Naive thymus-derived CD8-positive, alpha-beta T cell (primary cell): ENCODE measurements at places on chromosomes 12 and 14. TPM values are rescaled to one million over a fixed set of nuclear protein-coding genes. Genes with fewer than 3 reads are reported as not detected.

GRCh38 chr14:88503754-88504406 is 50.9 kb downstream of the PTPN21 start:
- no peak for DNase-seq
- H3K4me1 ChIP-seq = peaks cover 3% of the 10 kb centered on the region
- no peaks in the 10 kb centered on the region for H3K36me3 ChIP-seq
- H3K27ac ChIP-seq = no peak overlapping the region

DNA sequence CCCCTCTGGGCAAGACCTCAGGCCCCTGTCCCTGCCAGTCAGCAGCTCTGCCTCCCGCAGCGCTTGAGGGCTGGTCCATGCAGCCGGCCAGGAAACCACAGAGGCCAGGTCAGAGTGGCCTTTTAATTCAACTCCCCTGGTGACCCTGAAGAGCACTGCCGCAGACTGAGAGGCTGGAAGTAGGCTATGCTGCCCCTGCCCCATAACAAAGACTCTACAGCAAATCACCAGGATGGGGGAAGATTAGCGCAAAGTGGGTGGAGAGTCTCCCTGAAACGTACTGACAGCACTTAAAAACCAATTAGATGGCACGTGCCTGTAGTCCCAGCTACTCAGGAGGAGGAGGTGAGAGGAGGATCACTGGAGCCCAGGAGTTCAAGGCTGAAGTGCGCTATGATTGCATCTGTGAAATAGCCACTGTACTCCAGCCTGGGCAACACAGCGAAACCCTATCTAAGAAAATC is 70.5 kb downstream of the ITPK1 start:
- H3K4me3 ChIP-seq = no peak overlapping the region
- H3K27ac ChIP-seq = peak overlapping the region; percentile 85
- no peaks in the 10 kb centered on the region for H3K27me3 ChIP-seq
- no peak for DNase-seq
- peaks cover 44% of the 10 kb centered on the region for H3K4me1 ChIP-seq
- H3K36me3 ChIP-seq = peaks cover 10% of the 10 kb centered on the region

- no peaks in the 10 kb centered on the region for H3K36me3 ChIP-seq
- no peak overlapping the region for H3K27ac ChIP-seq
- H3K4me3 ChIP-seq = no peak overlapping the region
- no peaks in the 10 kb centered on the region for H3K27me3 ChIP-seq
- DNase-seq = no peak
These were observed 584.5 kb downstream of the SLC16A7 start for GRCh38 chr12:60180298-60180697.

CMTM5 gene
- not detected for polyA plus RNA-seq

DENND5B gene
- not detected for polyA plus RNA-seq

GON7 gene
- polyA plus RNA-seq = 9.5 TPM

DNA sequence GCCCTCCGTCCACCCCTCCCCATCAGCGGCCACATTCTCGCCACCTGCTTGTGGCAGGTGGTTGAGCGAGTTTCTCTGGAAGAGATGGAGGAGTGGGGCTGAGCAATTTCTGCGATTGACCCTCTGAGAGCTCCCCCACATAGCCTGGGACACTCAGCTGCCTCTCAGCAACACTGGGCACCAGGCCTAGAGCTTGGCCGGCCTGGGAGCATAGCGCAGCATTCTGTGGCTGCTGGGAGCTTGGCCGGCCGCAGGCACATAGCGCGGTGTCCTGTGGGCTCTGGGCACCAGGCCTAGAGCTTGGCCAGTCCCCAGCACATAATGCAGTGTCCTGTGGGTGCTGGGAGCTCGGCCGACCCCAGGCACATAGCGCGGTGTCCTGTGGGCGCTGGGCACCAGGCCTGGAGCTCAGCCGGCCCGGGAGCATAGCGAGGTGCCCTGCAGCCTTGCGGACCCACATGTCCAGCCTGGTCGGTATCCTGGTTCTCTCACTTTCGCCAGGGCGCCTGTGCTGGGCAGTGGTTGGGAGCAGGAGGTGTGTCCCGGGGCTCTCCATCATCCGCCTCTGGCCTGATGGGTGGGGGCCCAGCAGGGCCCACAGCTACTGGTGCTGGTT is 43.8 kb downstream of the LRCOL1 start:
- no peak overlapping the region for H3K4me3 ChIP-seq
- H3K4me1 ChIP-seq = peaks cover 3% of the 10 kb centered on the region
- H3K36me3 ChIP-seq = no peaks in the 10 kb centered on the region
- H3K27ac ChIP-seq = no peak overlapping the region

CCDC60 gene
- polyA plus RNA-seq = not detected

RNASE9 gene
- not detected for polyA plus RNA-seq

DNA sequence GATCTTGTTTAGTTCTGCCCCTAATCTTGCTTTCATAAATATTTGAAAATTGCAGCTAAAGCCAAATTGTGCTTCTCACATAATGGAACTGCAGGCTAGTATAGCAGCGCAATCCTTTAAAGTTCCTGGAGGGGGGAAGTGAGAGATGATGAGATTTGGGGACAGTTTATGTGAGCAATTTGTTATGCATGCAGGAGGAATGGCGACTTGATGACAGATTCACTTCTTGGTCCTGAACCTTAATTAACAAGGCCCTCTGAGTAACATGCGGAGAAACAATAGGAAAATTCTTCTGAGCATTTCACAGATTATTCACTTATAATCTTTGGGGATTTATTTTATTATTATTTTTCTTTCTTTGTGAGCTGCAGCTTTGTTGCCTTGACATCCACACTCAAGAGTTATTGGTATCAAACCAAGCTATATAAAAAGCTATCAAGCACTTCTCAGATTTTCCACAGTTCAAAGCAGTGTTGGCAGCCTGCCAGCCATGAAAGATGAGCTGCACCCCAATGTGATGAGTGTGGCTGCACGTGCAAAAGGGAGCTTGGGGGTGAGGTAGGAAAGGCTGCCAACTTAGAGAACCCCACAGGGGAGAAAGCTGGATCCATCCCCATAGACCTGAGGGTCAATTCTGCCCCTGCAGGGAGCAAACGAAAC is 1662.2 kb upstream of the FLRT2 start:
- DNase-seq = no peak
- no peaks in the 10 kb centered on the region for H3K27me3 ChIP-seq
- no peak overlapping the region for H3K4me3 ChIP-seq
- H3K4me1 ChIP-seq = no peaks in the 10 kb centered on the region
- no peak overlapping the region for H3K27ac ChIP-seq
- H3K36me3 ChIP-seq = no peaks in the 10 kb centered on the region

DNA sequence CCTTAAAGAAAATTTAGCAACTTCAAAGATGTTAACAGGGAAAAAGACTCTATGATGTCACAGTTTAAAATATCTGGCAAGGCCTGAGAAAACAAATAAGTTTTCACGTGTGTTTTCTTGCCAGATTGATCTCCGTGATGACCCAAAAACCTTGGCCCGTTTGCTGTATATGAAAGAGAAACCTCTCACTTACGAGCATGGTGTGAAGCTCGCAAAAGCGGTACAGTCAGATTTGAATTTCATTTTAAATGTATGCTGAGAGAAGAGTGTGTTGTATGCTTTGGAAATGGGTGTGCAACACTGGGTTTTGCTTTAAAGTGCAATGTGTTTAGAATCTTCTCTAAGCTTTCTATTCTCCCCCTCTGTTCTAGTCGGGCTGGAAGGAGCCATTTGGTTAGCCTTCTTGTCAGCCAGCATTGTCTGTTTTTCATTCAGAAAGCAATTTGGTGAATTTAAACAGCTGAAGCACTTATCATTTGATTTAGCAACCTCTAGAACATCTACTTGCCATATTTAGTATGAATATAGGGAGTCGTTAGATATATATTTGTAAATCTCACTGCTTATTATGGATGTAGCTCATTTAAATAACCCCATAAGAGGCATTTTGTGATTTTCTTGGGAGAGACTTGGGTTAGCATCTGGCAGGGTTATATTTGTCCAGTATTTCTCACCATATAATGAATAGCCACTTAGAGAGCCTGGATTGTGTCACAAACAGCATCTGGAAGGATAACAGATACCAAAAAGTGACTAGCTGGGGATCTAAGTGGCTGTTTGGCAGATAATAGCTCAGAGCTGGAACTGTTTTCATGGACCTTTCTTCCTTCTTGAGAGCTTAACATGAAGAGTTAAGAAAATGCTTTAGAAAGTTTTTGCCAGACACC is 35.5 kb downstream of the GPHB5 start:
- DNase-seq = no peak
- H3K4me1 ChIP-seq = no peaks in the 10 kb centered on the region
- no peaks in the 10 kb centered on the region for H3K36me3 ChIP-seq
- H3K27ac ChIP-seq = no peak overlapping the region
- H3K4me3 ChIP-seq = no peak overlapping the region
- peaks cover 9% of the 10 kb centered on the region for H3K27me3 ChIP-seq
